ENCODE measurements at places on chromosomes 5 and 9. TPM values are rescaled to one million over a fixed set of nuclear protein-coding genes. Genes with fewer than 3 reads are reported as not detected.
A peak's percentile ranks its signal among the peaks of the same experiment; 100 is the strongest.

SLC35D2 gene
- 4.2 TPM for total RNA-seq

PAEP gene
- total RNA-seq: not detected

SLC6A7 gene
- total RNA-seq: not detected

TRIM7 gene
- 1.1 TPM for total RNA-seq

DNA sequence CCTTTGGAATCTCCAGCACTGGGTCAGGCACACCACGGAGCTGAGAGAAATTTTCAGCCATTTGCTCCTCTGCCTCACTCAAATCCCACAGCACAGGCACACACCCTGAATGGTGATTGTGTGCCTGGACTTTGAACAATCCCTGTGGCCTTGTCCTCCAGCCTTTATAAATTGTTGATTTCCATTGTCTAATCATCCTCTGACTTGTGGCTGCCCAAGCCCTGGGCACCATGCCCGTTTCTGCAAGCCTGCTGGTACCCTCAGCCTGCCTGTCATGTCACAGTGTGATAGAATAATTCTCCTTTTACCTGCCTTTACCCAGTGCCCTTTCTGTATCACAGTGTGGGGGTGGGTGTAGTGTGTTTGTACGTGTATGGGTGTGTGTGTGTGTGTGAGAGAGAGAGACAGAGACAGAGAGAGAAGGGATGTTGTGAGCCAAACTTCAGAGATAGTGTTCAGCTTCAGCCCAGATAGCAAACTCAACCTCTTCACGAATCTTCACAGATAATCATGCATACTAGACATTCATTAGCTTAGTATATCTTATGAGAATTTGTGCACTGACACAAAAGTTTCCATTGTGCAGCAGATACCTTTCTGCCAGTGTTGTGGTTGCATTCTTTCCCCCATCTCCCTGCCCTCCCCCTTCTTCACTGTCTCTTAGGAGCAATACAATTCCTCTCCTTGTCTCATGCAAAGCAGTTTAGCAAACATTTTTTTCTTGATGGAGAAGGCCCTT, 27.8 kb upstream of the SLC44A1 start:
- peaks cover 4% of the 10 kb centered on the region for H3K27me3 ChIP-seq
- H3K4me1 ChIP-seq: no peaks in the 10 kb centered on the region
- H3K36me3 ChIP-seq: no peaks in the 10 kb centered on the region
- H3K27ac ChIP-seq: no peak overlapping the region
- no peak for DNase-seq

- no peaks in the 10 kb centered on the region for H3K36me3 ChIP-seq
- peaks cover 2% of the 10 kb centered on the region for H3K27me3 ChIP-seq
- H3K27ac ChIP-seq: peak overlapping the region; percentile 95
- H3K4me1 ChIP-seq: peaks cover 76% of the 10 kb centered on the region
- peak overlapping the region; percentile 68 for H3K4me3 ChIP-seq
These were observed 41.1 kb upstream of the NEK6 start for GRCh38 chr9:124216474-124217176.

GRCh38 chr9:120768886-120769285, 24.3 kb downstream of the FBXW2 start:
- peaks cover 68% of the 10 kb centered on the region for H3K36me3 ChIP-seq
- no peaks in the 10 kb centered on the region for H3K27me3 ChIP-seq
- no peak overlapping the region for H3K4me3 ChIP-seq
- peaks cover 40% of the 10 kb centered on the region for H3K4me1 ChIP-seq
- peak overlapping the region; percentile 53 for H3K27ac ChIP-seq
